ENCODE measurements at places on chromosomes 2 and 18.
A peak's percentile ranks its signal among the peaks of the same experiment; 100 is the strongest.

GRCh38 chr2:119240311-119241204 lies 16.9 kb downstream of the STEAP3 start:
- DNase-seq, result no peak

- no peak for DNase-seq
Measured at GRCh38 chr2:121102941-121103340, 182.1 kb downstream of the TFCP2L1 start.

DNA sequence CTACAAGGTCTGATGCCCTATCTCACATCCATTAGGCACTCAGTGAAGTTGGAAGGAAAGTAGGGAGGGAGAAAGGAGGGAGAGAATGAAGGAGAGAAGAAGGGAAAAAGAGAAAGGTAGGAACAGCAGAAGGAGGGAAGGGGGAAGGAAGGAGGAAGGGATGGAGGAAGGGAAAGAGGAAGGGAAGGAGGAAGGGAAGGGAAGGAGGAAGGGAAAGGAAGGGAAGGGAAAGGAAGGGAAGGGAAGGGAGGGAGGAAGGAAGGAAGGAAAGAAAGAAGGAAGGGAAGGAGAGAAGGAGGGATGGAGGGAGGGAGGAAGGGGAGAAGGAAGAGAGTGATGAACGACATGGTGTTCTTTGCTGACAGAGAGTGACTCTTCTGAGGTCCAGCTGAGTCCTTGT lies 468.9 kb upstream of the MYT1L start:
- no peak for DNase-seq

GRCh38 chr2:5453220-5454050 lies 238.7 kb upstream of the SOX11 start:
- DNase-seq, result no peak

GRCh38 chr2:237456200-237456843 lies 30.7 kb upstream of the MLPH start:
- no peak for DNase-seq

DNA sequence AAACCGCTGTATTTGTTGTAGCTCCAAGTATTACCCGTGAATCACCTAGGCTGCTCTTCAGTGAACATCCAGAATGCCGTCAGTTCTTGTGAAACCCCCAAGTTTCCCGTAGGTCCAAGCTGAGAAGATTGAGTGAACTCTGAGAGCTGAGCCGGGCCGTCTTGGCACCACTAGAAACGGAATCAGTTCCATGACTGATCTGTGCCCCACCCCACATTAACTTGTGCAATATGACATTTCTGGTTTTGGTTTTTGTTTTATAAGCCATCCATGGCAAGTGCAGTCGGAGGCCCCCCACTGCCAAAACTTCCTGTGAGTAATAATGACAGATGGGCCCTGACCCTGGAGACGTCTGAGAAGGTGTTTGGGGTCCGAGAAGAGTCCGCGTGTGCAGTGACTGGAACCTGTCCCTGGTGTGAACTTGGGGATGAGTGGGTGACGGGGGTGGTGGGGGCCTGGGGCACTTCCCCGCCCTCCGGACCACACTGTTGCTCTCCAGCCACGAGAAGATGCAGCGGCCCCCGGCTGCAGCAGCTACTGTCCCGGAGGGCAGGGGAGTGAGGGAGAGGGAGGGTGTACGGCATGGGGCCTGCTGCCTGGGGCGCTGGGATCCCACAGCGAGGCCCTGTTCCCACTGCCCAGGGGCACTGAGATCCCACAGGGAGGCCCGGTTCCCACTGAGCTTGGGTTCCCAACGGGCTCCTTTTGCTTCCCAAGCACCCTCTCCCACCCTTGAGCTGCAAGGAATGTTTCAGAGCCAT lies 26.5 kb downstream of the NFATC1 start:
- no peak for DNase-seq

DNA sequence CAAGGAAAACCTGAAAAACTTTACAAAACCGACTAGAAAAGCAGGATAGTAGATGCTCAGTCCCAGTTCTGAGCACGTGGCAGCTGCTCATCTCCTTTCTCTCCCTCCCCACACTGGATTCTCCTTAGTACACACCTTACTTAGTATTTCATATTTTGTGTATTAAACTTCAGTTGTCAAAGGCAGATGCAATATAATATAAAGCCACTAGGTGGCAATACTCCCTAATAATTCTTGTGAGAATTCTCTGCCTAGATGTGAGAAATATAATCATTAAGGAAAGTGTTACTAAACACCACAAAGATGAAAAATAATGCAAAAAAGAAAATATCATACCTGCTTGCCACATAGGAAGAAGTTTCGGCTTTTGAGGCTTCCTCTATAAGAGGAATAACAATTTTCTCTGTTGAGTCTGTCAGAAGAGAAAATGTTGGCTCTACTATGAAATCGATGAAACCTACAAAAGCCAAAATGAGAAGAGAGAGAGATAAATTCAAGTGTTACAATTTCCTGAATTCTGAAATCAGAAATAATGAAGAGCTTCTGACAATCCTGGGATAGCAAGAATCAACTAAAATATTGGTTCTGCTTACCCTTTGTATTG lies 200.6 kb downstream of the PPP1R1C start:
- peak; percentile 77 for DNase-seq

DNA sequence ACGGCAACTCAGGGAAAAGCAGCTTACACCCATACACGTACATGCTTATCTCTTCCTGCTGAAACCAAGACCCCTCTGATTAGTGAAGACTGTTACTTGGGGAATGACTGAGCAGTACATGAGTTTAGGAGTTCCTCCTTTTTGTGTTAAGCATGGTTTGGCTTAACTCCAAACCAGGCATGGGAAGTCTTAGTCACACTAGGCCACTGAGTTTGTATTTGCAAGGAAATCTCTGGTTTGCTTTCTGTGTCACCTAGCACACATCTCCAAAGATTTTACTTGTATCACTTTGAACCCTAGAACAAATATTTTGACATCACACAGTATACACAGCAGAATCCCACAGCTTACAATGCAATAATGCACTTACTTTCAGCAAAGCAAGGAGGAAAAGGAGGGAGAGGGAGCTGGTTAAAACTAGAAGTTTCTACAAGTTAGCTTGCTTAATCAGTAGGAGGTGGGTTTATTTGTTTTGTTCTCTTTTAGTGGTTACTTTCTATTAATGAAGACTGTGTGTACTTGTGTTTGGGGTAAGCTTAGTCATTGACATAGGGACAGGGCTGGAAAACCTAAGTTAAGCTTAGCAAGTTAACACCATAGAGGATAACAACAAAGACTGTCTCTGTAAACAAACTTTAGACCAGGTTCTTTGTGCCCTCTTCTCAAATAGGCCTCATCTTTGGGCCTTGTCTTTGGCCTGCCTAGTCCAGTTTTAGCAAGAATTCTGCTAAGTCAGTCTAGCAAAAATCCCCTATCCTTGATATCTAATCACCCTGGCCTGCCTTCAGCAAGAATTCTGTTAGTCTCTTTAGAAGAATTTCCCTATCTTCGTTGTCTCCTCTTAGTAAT lies 219.4 kb downstream of the MREG start:
- peak; percentile 59 for DNase-seq

GRCh38 chr2:28430377-28430765 lies 37.7 kb downstream of the FOSL2 start:
- DNase-seq, result no peak

DNA sequence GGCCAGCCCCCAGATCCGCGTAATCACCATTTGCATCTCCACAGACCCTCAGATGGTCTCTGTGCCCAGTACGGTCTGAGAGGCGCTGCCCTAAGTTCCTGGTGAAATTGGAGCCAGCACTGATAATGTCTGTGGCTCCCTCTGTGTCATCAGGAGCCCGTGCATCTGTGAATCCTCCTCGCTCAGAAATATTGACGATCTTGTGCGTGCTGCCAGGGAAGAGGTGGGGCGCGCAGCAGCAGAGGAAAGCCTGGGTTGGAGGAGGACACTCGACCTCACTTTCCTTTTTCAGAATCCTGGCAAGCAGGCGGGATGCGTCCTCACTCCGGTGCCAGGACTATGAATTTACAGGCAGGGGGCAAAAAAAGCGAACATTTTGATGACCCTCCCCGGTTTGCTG lies 686.1 kb upstream of the SALL3 start:
- no peak for DNase-seq

- no peak for DNase-seq
Measured at GRCh38 chr2:61357681-61358080, 113.2 kb downstream of the USP34 start.

DNA sequence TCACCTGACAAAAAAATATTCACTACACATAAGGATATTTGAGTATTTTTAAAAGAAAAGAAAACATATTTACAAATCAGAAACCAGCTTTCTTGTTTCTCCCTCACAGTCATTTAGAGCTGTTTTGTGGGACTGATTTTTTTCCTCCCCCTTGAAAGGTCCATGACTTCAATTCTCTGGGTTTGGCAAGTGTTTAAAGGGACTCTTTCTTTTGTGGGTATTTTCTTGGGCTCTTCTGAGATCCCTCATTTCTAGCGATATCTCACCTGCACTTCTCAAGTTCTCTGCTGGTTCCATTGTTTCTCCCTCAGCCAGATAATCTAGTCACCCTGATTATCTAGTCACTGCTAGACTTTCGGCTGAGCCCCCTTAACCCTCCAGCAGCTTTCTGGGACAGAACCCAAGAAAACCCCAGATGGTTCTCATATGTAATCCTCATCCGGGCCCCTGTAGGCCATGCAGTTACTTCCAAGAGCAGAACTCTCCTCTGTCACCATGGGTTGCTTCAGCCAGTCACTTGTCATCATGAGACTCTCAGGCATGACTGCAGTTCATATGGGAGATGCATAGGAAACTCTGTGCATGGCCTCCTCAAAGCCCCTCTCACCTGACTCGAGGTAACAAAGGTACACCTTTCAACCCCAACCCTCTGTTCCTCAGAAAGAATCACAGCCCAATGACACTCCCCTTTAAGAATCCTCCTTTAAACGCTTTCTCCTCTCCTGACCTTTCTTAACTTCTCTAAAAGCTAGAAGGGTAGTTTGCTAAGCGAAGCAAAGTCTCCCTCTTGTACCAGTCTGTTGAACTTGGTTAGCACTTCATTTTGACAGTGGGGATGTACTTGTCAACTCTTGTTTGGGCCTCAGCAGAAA lies 36.7 kb upstream of the ITGA4 start:
- no peak for DNase-seq

DNA sequence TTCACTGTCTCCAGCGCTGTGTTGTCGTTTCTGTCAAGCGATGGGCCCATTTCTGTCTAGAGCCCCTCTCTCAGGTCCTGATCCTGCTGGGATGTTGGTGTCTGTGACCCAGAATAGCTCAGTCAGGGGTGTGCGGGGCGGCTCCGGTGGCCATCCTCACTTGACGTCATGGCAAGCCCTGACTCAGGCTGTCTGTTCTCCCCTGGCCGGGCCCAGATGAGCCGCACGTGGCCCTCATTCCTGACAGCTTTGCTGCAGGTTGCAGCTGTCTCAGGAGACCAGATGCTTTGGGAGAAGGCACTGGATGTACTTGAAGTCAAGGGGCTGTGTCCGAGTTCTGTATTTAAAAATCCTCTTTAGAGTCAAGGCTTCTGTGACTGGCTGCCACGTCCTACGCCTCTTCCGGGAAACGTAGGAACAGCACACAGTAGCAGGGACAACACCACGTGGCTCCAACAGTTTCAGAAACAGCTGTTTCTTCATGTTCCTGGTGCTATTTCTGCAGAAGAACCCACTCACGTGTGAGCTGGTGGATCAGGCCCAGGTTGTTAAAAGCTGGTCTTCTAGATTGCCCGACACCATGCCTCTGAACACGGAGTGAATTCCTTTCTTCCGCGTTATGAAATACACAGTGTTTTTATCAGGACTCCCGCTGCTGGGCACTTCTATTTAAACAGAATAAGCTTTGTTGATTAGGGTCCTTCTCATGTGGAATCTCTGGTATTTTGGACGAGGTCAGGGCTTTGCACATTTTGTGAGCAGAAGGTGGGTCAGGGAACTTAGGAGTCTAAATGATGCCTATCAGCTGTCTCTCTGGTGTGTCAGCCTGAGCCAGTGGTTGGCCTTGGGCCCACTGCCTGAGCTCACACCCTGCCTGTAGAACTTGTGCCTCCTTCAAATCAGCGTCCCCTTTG lies 28.3 kb upstream of the NTSR2 start:
- DNase-seq, result no peak

DNA sequence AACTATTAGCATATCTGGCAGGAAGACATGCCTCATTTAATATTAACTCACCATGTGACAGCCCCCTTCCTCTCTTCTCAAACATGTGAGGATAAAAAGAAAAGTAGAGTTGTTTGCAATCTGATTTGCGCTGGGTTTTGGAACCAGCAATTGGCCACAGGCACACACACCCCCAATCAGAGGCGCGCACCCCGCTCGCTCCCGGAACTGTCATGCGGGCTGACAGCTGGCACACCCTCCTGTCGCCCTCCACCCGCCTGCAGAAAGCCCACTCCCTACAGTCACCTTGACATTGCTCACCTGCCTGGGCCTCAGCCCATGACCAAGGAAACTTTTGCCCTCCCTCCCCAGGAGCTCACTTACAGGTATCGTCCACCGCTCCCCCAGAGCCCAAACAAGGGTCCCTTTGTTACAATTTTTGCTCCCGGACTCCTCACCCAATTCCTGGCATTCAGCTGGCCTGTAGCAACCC lies 1.1 kb downstream of the COBLL1 start:
- no peak for DNase-seq

- DNase-seq, result no peak
Measured at GRCh38 chr2:16513626-16514025, 152.0 kb downstream of the CYRIA start.

- peak; percentile 84 for DNase-seq
Measured at GRCh38 chr2:42086500-42086953, 38.7 kb downstream of the PKDCC start.

DNA sequence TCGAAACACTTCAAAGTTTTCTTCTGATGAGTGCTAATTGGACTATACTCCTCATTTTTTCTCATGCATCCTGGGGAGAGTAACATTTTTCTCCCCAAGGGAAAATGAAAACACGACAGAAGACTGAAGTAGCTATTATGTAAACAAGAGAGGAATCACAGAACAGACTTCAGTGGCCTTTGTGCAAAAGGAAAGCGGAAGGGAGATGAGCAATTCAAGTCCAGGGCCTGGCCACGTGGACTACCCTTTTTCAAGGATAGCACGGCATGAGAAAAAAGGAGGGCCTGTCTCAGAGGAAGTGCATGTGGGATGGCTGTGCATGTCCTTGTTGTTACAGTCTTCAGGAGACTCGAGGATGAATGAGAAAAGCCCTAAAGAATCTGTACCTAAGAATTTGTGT lies 43.8 kb upstream of the KCNE4 start:
- no peak for DNase-seq

GRCh38 chr2:240798327-240798905 lies 21.6 kb downstream of the KIF1A start:
- no peak for DNase-seq

- DNase-seq, result no peak
Measured at GRCh38 chr2:99672766-99673350, 183.0 kb upstream of the REV1 start.
